ENCODE measurements at places on chromosomes 11 and 22.

- DNase-seq, result peak; percentile 83
These were observed 88.9 kb downstream of the RASSF10 start for GRCh38 chr11:13098063-13098462.

DNA sequence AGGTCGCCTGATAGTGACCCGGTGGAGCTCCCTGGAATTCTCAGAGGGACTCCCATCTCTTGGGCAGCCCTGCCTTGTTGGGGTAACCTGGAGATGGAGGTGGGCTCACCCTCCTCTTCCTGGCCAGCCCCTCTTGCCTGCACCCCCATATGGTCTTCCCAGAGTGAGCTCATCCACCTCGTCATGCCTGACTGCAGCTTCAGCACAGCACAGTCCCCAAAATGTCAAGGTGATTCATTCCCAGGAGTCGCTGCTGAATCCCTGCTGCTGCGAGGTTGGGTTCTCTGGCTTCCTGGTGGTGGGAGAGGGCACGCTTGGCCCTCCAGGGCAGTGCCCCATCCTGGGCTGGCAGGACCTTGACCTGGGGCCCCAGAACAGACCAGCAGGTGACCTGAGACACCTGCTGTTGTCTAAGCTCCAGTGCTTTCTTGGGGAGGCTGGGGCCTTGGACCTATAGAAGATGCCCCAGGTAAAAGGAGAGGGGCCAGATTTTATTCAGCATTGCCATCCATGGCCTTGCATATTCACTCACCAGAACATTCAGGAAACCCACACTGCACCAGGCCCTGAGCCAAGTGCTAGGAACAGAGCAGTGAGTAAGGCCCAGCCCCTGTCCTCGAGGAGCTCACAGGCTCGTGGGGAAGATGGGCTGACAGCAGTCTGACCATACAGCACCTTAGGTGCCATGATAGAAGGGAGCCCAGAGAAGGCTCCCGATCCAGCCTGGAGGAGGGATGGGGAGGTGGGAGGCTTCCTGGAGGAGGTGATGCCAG lies 72.9 kb downstream of the CACNA1I start:
- no peak for DNase-seq

DNA sequence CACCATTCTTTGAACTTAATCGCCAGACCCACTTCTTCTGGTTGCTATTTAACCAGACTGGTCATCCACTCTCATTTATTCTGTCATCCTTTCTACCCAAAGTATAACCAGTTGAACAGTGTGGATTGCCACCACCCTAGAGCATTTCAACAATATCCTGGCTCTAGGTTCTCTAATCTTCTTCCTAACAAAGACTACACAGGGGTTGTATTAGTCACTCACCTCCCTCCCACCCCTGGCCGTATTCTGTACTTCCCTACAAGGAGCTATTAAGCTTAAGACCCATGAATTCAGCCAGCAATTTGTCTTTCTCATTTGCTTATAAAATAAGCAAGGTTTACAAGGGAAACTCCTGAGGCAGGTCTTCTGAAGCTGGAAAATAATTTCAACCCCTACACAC lies 46.9 kb upstream of the CEP126 start:
- DNase-seq, result no peak

DNA sequence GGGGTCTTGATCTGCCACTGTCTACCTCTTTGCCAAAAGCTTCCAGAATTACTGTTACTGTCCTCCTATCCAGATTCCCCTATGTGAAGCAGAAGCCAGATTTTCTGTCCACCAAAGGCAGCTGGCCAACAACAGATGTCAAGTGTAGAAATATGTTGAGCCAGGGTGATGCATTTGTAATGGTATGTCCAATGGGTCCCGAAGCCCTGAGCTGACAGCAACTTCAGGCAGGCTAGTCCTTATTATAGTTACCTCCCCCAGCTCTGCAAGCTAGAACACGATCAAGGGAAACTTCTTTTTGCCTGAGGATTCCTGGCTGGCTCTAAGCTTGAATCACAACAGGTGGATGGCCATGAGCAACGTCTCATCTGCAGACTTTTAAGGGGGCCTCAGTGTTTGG lies 10.2 kb downstream of the PAMR1 start:
- DNase-seq, result peak; percentile 75

- no peak for DNase-seq
These were observed 18.5 kb downstream of the ATG2A start for GRCh38 chr11:64898541-64898940.

DNA sequence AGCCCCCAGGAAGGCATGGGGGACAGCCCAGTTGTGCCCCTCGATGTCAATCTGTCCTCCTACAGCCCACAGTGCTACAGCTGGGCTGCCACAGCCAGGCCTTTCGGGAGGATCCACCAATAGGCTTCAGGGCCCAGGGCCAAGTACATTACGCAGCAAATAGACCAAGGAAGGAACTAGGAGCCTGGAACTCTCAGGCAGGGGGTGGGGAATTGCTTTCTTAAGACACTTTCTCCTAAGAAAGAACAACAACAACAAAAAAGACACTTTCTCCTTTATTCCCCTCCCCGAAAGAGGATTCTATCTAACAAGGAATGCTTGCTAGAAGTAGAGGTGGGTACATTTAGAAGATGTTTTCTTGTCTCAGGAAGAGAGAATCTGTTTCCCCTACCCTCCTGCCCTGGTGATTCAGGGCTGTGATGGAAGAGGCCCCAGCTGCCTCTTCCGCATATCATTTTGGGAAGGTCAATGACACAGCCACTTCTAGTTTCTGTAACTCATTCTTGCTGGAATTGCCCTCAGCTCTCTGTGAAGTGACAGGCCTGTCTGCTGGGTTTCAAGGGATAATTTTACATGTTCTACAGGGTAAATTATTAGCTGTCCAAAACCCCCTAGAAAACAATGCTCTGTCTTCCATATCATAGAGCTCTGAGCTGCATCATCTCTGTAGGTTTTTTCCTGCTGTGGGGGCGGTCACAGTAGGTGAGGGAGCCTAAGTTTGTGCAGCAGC lies 6.0 kb upstream of the MALAT1 start:
- no peak for DNase-seq
